ENCODE measurements at places on chromosomes 1 and 21. TPM values are rescaled to one million over a fixed set of nuclear protein-coding genes. Genes with fewer than 3 reads are reported as not detected.

GRCh38 chr1:221002601-221003000 is 123.4 kb downstream of the HLX start:
- no peak for DNase-seq

DNA sequence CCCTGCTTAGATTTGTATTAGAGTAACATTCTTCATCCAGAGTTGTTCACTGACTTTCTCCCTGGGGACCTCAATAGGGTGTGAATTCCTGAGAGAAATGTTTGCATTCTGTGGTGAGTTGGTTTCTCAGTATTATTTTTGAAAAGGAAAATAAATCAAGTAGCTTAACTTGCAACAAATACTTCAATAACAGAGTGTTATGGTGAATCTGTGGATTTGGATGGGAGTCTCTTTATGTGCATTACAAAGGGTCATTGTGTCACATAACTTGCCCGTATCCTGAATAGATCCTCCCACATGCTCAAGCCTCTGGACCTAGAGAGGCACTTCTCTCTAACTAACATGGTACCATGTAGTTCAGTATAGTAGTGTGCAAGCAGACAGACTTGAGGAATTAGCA is 68.4 kb upstream of the IPO9 start:
- no peak for DNase-seq

- no peak for DNase-seq
Observed at GRCh38 chr1:245984390-245985155, 522.5 kb downstream of the SMYD3 start.

GRCh38 chr1:77387553-77387952 is 105.7 kb downstream of the AK5 start:
- no peak for DNase-seq

DNA sequence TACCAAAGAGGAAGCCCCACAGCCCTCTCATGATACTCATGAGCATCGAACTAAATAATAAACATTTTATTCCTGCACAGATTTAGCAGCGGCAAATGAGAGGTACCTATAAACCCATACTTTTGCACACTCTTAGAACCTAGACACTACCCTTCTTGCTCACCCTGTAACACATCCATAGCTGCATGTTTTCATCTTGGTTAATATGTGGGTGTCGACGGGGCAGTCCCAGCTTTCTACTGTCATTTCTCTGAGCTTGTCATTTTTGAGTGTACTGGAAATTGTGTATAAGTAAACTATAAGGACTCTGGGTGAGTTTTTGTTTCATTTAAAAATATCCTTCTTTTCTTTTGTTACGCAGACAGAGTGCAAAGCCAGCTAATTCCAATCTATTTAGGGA is 25.5 kb downstream of the OVGP1 start:
- no peak for DNase-seq

GRCh38 chr1:47785118-47785517 is 212.1 kb downstream of the TRABD2B start:
- DNase-seq, result no peak

DNA sequence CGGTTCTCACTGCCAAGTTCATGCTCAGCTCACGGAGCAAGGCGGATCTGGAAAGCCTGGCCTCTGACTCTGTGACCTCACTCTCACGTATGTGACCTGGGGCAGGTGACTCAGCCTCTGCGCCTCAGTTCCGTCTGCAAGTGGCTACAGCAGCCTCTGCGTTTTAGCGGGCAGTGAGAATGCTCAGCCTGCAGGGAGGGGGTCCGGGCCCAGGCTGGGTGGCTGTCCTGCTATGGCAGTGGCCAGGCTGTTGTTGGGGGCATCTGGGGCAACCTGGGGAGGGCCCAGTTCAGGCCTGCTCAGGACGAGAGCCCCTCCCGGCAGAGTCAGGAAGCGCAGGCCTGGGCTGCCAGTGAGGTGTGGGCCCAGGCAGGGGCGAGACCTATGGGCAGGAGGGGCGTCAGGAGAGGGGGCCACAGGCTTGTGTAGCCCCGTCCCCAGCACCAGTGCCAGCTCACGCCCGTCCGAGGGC is 27.9 kb downstream of the ARHGEF16 start:
- DNase-seq, result no peak

DNA sequence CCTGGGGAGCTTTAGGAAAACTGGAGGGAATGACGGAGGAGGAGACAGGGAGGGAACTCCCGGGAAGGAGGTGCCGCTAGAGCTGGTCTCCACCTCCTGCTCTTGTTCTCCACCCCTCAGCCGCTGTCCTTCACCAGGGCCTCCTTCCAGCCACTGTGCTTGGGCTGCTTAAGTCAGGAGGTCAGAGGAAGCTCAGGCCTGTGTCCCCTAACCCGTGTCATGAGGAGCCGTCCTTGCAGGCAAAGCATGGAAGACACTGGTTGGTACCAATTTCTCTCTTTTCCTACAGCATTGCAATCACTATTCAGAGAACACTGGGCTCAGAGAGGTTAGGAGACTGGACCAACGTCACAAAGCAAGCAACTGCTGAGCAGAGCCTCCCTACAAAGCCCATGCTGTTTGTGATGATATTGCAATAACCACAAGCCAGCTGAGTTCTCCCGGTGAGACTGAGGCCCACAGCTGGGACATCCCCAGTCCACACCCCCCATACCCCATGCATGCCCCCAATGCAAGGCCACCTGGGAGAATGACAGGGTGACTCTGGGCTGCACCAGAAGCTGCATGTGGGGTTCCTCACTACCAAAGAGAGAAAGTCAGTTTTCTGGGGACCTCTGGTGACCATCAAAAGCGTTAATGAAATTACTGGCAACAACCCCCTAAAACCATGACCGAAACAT is 427.5 kb downstream of the NPHP4 start:
- DNase-seq, result no peak

DNA sequence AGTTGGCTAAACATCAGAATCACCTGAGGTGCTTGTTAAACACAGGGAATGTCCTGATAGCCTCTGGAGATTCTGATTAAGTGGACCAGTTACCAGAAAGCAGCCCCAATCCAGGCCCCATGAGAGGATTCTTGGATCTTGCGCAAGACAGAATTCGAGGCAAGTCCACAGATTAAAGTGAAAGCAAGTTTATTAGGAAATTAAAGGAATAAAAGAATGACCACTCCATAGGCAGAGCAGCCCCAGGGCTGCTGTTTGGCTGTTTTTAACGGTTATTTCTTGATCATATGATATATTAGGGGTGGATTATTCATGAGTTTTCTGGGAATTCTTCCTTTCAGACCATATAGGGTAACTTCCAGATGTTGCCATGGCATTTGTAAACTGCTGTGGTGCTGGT is 176.2 kb downstream of the ROR1 start:
- DNase-seq, result peak; percentile 82

DNA sequence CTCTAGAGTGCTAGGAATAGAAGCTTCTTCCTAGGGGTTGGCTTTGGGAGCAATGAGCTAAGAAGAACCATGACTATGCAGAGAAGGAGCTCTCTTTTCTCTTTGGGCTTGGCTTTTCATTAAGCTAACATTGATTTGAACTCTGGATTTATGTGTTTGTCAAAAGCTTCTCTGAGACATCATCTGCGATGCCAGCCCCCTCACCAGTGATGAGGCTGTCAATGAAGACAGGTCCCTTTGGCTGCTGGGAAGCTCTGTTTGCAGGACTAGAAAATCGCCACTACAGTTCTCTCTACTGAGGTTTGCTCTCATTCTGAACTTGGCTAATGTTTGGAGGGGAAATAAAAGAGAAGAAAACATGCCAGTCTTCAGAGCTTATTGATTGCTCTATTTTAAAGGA is 185.0 kb downstream of the PCP4 start:
- no peak for DNase-seq

DNA sequence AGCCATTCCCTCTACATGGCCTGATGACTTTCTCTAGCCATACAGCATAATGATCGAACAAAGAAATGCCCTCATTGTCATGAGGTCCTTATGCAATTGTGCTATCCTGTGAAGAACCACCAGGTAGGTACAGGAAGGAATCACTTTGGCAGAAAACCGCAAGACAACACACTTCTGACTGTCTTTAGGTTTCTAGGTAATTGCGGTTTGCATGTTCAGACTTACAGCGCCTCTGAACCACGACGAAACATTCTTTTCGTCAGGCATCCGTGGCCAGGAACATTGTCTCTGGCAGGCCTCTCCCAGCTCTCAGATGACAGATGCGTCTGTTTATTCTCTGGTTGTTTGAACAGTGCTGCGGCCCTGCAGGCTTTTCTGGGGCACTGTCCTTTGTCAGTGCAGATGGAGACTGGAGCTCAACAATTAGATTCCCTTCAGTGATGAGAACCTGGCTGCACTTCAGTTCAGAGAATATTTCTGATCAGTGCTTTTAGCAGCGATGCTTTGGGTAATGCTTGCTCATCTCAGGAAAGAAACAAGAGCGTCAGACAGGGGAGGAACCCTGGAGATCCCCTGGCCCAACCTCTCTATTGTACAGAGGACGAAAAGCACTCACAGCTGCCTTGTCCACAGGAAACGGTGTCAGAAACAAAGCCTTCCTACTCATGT is 63.4 kb downstream of the B3GALT5 start:
- peak; percentile 95 for DNase-seq

GRCh38 chr1:79646880-79647279 is 640.4 kb upstream of the ADGRL4 start:
- DNase-seq, result peak; percentile 58

DNA sequence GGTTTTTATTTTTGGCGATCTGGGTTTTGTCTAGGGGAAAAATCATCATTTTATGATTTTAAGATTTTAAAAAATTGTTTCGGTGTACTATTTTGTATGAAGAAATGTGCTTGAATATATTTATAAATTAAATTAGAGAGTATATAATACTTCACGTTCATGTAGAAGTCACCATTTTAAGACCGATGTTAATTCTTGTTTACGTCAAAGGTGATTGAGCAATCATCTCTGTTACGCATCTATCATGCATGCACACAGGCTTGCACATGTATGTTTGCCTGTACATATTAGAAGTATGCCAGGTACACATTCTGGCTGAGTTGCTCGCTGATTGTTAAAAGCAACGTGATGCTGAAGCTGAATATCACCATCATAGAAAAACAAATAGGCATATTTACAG is 54.7 kb downstream of the DYRK1A start:
- no peak for DNase-seq

DNA sequence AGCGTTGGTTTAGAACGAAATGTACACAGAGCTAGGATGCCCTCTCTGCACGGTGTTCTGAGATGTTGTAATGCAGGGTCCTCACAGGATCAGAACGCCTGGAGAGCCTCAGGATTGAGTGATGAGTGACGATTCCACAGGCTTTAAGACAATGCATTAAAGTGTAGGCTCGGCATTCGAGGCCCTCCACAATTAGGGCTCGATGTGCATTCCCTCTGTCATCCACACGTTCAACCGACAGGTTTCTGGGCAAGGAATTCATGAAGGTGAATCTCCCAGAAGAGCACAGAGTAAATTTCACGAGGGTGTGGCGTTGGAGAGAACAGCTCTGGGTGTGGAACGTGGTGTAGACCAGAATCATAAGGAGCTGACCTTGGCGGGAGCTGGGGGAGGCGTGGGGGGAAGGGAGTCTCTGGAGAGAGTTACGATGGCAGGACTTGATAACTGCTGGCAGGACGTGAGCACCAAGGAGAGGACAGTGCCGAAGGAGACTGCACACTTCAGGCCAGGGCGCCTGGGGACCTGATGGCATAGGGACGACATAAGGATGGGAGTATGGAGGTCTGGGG is 51.0 kb upstream of the EFHD2 start:
- DNase-seq, result no peak

DNA sequence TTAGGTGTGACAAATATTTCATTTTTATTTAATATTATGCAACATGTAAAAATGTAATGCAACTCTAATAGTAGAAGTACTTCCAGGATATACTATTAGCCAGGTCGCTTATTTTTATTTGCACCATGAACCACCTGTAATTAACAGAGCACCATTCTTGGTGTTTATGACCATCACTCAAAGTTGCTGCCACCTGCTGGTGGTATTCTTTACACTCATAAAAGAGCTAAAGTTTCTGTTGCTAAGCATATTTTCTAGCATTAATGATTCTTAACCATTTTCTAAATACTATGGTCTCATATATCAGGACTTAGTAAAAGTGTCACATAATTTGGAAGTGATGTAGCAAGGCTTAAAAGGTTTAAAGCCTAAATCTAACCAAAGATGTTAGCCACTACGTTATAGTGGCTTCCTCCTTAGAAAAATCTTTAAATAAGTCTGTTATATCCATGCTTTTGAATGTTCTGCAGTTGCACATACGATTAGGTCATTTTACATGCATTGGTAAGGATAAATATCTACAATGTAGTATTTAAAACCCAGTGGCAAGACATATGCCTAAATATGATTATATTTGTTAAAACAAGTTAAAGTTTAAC is 244.5 kb downstream of the NEGR1 start:
- peak; percentile 24 for DNase-seq

DNA sequence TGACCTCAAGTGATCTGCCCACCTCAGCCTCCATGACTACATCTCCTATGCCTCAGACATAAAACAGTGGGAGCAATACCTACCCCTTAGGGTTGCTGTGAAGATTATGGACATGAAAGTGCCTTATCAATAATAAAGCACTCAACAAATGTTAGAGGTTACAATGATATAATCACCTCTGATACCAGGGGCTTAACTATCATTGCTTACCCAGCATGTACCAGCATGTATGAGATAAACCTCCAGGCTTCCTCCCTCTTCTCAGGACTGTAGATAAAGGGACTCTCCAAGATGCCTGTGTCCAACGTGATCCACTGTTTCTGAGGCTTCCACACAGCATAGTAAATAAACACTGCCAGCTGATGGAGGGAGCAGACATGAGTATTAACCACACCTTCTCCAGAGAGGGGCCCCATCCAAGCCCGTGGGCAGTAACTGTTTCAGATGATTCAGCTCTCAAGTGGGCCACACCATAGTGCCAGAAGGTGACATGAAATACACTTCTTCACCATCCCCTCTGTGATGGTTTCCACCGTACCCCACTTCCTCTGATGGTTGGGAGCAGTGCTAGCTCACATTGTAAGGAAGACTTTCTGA is 26.2 kb downstream of the RHBDL2 start:
- DNase-seq, result no peak

- DNase-seq, result no peak
Observed at GRCh38 chr1:21198929-21199328, 22.2 kb upstream of the EIF4G3 start.

- no peak for DNase-seq
Observed at GRCh38 chr1:186783193-186783592, 45.6 kb upstream of the PLA2G4A start.

DNA sequence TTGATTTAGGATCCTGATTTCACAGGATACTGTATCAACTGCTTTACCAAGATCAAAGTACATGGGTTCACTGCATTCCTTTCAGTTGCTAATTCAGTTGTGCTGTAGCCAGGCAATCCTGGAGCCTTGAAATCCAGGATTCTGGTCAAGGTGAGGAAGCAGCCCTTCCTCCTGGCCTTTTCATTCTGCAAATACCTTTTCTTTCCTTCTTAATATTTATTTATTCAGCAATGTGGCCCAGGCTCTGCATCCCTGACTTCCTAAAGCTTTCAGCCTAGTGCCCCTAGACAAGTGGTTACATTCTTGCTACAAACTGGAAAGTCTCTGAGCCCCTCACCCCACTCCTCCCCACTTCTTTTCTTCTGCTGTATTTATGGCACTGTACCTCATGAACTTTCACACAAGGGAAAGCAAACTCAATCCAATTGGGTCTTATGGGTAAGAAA is 16.2 kb downstream of the LRRC8D start:
- no peak for DNase-seq

- DNase-seq, result peak; percentile 54
Observed at GRCh38 chr1:147640553-147641165, 29.7 kb downstream of the ACP6 start.

Gene TGFB2
- 38.8 TPM for total RNA-seq

Gene PRDM15
- total RNA-seq, result 4.3 TPM

Gene LCE3D
- total RNA-seq, result 2.4 TPM

Gene CELA2A
- total RNA-seq, result not detected

Gene CLIC4
- total RNA-seq, result 335 TPM

Gene WDR64
- 1.7 TPM for total RNA-seq

Gene CDCA8
- total RNA-seq, result not detected

Gene FCAMR
- 2.2 TPM for total RNA-seq

Gene KIF17
- not detected for total RNA-seq

Gene GJA9
- 1.7 TPM for total RNA-seq
